Effector memory CD4-positive, alpha-beta T cell (primary cell): ENCODE measurements at places on chromosomes 3 and 15.
A peak's percentile ranks its signal among the peaks of the same experiment; 100 is the strongest.

DNA sequence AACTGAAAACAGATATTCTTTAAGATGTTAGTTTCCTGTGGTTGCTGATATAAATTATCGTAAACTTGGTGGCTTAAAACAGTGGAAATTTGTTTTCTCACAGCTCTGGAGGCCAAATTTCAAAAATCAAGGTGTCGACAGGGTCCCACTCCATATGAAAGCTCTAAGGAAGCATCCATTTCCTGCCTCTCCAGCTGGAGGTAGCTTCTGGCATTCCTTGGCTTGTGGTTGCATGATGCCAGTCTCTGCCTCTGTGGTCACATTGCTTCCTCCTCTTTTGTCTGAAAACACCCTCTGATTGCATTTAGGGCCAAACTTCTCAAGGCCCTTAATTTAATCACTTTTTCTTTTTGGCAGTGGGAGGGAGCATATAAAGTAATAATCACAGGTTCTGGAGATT, 96.8 kb downstream of the PPM1L start:
- DNase-seq = no peak

GRCh38 chr3:48425281-48425812, 4.5 kb downstream of the PLXNB1 start:
- no peak for DNase-seq

DNA sequence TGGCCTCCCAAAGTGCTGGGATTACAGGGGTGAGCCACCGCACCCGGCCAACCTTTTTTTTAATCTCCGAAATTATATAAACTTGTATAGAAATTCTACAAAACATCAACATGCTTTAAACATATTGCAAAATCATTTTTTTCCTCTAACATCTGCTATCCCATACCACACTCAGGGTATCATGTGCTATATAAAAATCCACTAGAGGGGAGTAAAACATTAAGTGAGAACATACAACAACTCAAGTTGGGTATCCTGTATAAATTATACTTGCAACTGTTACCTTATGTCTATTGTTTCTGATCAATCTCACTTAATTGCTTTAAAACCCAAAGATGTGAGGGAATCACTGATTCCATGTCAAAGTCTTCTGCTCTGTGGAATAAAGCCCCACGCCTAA, 71.9 kb upstream of the FBN1 start:
- no peak for DNase-seq

DNA sequence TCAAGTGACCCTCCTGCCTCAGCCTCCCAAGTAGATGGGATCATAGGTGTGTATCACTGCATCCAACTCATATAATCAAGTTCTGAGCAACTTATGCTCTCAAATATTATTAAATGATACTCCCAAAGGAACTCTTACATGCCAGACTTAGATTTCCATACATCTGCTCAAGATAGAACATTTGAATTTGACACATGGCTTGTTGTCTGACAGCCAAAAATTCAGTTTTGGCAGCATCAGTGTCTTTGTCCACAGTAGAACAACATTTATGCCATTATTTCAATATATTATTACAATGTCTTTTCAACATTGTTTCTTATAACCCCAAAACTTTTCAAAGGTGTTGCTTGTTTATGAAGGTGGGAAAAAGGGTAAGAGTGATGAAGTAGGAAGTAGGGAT, 116.2 kb downstream of the SUCNR1 start:
- no peak for DNase-seq

GRCh38 chr15:92930054-92930621, 30.0 kb downstream of the CHD2 start:
- no peak for DNase-seq

DNA sequence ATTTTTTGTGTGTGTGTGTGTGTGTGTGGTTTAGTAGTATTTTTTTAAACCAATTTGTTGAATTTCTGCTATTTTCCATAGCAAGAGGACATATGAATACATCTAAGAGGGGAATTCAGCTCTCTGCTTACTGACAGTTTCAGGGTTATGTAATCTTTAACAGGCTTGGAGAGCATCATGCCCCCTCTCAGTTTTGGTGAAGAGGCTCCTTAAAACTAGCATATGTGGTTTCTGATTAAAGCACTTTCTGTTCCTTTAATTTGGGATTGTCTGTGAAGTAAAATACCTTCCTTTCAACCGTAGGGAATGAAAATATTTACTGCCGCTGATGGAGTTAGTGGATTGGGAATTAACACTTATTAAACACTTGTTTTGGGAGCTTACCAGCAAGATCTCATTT, 19.4 kb upstream of the NFKBIZ start:
- no peak for DNase-seq

- DNase-seq = no peak
These were observed 20.3 kb downstream of the CAND2 start for GRCh38 chr3:12816521-12817342.

DNA sequence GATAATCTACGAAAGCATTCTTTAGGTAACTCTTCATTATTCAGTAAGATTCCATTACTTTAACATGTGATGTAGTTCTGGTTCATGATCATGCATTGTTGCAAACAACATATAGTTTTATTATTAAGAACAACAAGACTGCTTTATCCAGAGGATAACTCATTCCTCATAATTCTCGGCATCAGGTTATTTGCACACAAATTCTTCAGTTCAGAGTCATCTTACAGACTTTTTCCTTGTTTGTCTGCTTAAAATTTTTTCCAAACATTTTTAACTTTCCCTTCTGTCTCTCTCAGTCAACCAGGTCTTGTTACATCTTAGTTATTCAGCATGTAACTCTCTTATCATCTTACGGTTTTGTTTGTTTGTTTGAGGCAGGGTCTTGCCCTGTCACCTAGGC, 60.1 kb downstream of the VGLL3 start:
- no peak for DNase-seq

DNA sequence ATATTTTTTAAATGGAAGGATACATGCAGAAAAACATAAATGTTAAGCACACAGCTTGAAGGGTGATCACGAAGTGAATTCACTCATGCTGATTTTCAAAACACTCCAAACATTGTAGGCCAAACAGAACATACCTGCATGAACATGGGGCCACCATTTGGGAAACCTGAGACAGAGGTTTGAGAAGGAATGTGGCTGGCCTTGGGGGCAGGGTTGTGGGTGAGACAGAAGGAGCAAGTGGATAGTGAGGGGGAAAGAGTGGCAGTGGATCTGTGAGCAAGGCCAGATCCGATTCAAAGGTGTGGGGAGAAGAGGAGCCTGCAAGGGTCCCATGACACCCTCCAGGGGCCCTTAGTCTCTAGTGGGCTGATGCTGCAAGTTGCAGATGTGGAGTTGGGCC, 94.9 kb downstream of the HMG20A start:
- DNase-seq = no peak

DNA sequence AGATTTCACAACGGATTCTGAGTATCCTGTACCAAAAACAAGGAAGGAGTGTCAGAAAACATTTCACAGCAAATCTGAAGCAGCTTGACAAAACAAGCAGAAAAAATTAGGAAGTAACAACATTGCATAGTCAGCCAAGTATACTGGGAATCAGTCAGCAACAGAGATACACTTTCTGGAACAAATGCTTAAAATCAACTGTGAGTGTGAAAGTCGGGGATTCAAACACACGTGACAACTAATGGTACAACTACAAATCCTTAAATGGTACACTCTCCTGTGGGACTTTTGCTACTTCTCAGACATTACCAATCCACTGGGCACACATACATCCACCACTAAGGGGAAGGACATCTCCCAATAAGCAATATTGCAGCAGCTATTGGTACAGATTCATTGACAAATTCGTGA, 296.6 kb upstream of the MME start:
- DNase-seq = no peak

- no peak for DNase-seq
These were observed 249.1 kb downstream of the PLCL2 start for GRCh38 chr3:17133632-17134545.

- DNase-seq = no peak
These were observed 1030.3 kb downstream of the ROBO2 start for GRCh38 chr3:78070188-78070587.

DNA sequence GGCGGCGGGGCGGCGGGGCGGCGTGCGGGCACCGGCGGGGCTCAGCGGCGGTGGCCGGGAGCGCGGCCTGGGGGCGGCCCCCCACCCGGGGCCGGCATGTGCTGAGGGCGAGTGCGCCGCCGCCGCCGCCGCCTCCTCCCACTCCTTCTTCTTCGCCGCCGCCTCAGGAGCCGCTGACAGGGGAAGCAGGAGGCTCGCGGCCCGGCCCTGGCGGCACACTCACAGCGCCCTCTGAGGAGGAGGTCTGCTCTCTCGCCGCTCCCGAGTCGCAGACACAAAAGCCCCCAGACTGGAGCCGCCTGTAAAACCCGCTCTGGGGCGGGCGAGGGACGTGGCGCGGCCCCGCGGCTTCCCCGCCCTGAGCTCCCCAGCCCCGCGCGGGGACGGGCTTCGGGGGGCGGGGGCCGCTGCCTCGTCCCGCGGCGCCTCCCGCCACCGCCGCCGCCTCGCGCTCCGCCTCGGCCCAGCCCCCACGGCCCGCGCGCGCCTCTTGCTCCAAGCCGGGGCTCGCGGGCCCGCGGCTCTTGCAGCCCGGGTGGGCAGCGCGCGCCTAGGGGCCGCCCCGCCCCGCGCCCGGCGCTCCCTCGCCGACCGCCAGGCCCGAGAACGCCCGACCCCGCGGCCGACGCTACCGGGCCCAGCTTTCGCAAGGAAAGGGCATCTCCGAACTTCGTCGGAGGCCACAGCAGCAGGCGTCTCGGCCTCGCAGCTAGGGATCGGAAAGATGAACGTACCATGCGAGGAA, at the start of gene PYGO1:
Gene PYGO1 (minus strand): TSS at position 276 of the 745 bp plus-strand sequence. CDS start 462 bp downstream, outside the sequence.
- no peak for DNase-seq

DNA sequence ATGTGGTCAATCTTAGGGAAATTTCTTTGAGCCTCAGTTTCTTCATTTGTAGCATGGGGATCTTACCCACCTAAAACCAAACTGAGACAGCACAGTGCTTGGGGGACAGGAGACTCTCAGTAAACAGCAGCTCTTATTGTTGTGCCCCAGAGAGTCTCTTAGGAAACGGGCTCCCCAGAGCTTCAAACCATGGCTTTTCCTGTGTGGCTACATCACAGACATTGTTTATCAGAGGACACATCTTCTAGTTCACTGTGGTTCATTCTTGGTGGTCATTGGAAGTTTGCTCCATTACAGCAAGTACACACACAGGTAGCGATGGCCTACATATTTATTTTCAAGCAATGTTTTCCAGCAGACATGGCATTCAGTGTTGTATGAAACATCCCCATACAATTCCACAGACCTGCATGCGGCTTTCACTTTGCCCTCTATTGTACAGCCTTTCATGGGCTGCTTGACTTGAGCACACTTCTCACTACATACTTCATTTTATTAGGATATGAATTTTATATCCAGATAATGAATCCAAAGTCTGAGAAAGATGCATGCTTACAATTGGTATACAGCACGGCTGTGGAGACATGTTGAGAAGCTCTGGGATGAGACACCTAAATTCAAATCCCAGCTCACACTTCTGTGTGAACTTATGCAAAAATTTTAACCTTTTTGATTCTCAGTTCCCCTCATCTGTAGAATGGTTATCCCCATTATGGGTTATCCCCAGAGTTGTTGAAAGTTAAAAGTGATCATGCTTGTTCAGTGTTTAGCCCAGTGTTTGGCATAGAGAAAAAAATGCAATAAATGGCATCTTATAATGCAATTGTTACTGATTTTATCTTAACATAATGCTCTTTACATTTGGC, 84.8 kb upstream of the ICE2 start:
- DNase-seq = peak; percentile 54

DNA sequence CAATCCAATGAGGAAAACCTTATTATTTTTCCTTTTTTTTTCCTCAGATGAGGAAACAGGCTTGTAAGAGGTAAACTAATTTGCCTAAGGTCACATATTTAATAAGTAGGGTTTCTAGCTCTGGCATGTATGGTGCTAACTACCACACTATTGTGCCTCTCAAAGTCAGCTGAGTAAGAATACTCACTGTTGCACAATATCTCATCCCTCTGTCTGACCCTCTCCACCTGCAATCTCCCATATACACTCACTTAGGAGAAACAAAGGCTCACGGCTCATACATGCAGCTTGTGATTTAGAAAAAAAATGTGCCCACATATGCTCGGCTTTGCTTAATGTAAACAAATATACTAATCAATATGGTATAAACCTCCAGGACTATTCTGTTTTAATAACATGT, 10.4 kb upstream of the ARIH1 start:
- DNase-seq = no peak

DNA sequence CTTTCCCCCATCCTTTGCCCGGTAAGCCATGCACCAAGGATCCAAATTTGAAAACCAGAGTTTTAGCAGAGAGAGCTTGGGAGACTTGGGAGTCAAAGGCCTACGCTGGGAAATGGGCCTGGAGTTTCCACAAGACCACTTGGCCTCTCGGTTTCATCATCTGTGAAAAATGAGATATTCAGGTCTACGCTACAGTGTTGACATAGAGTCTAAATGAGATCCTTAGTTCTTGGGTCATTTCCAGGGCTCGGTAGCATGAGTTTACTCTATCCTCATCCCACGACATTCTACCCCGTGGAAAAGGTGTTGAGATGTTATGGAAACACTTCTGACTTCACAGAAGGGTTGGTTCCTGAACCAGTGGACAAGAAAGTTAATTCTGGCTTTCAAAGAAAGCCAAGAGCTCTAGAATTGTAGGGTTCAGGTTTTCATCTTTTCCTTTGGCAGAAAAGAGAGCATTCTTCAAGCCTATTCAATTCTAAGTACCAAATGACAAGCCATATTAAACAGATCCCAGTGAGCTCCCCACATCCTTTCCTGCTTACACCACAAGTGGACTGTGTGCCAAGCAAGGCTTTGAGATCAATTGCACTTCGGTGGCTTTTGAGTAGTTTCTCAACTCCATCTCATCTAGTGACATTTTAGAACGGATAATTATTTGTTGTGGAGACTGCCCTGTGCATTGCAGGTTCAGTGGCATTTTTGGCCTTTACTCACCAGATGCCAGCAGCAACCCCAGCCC, 219.7 kb downstream of the SLCO3A1 start:
- no peak for DNase-seq

DNA sequence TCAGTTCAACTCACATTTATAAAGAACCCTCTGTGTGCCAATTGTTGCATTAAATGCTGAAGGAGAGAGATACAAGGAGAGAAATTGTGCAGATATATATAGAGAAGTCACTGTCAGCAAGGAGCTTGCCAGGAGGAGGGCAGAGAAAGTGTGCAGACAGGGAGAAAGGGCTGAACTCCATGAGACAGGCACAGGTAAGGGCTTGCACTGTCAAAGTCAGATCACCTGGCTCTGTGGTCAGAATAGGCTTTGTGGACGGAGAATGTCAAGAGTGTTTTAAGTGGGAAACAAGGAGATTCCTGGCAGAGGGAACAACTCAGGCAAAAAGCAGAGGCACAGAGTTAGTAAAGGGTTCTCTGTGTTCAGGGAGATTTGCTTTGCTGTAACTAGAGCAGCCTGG, 303.0 kb upstream of the TPRG1 start:
- no peak for DNase-seq
